IMR-90 (cell line): ENCODE measurements at places on chromosomes 16 and 17. TPM values are rescaled to one million over a fixed set of nuclear protein-coding genes. Genes with fewer than 3 reads are reported as not detected.

The TBC1D3H gene
- not detected in 2 replicates for total RNA-seq

The KIF22 gene
- total RNA-seq, result 40.8 and 43.0 TPM in 2 replicates

The TNK1 gene
- under 0.01 and 0.54 TPM in 2 replicates for total RNA-seq

The PLA2G10 gene
- total RNA-seq, result not detected in 2 replicates

The C16orf87 gene
- 6.3 and 16.4 TPM in 2 replicates for total RNA-seq

The SLC7A6OS gene
- 8.4 and 10.3 TPM in 2 replicates for total RNA-seq

The CIAO2B gene
- 148 and 168 TPM in 2 replicates for total RNA-seq

The PCTP gene
- total RNA-seq, result 12.9 and 18.1 TPM in 2 replicates

The LGALS9 gene
- 0.54 and 0.83 TPM in 2 replicates for total RNA-seq

The RHOT1 gene
- total RNA-seq, result 27.4 and 40.5 TPM in 2 replicates

The TP53TG3C gene
- total RNA-seq, result not detected in 2 replicates

The MGAT5B gene
- total RNA-seq, result 0.54 and 0.56 TPM in 2 replicates

The CTF1 gene
- total RNA-seq, result 0.18 and 0.56 TPM in 2 replicates

The ARL5C gene
- total RNA-seq, result not detected in 2 replicates

The AURKB gene
- 38.9 and 45.9 TPM in 2 replicates for total RNA-seq

The ASIC2 gene
- under 0.01 TPM in 1 of 2 replicates, not detected in the other for total RNA-seq

The NXPH3 gene
- total RNA-seq, result 0.18 and 0.28 TPM in 2 replicates

The ERI2 gene
- total RNA-seq, result 10.2 and 15.0 TPM in 2 replicates

The ZP2 gene
- not detected in 2 replicates for total RNA-seq

The MMP2 gene
- total RNA-seq, result 164 and 240 TPM in 2 replicates

The SSTR5 gene
- total RNA-seq, result not detected in 2 replicates

The TP53TG3F gene
- total RNA-seq, result not detected in 2 replicates

The MYL4 gene
- total RNA-seq, result 0.28 TPM in 1 of 2 replicates, not detected in the other

The SLC13A2 gene
- not detected in 2 replicates for total RNA-seq

The HS3ST3B1 gene
- total RNA-seq, result 4.3 and 5.8 TPM in 2 replicates

The NXN gene
- total RNA-seq, result 52.5 and 52.8 TPM in 2 replicates

The SYT17 gene
- not detected in 2 replicates for total RNA-seq

The NPIPA2 gene
- not detected in 2 replicates for total RNA-seq

The CCL3 gene
- total RNA-seq, result not detected in 2 replicates

The DYNLRB2 gene
- not detected in 2 replicates for total RNA-seq

The ATXN2L gene
- 10.3 and 12.9 TPM in 2 replicates for total RNA-seq

The OTOA gene
- not detected in 2 replicates for total RNA-seq

The MT1H gene
- total RNA-seq, result not detected in 2 replicates

The ETV4 gene
- 3.3 and 4.3 TPM in 2 replicates for total RNA-seq

The HAGHL gene
- 3.0 and 3.1 TPM in 2 replicates for total RNA-seq
